Right renal pelvis (tissue), 4 donors: ENCODE measurements at places on chromosomes 6 and 20. TPM values are rescaled to one million over a fixed set of nuclear protein-coding genes. Genes with fewer than 3 reads are reported as not detected.

- no peak for DNase-seq
Observed at GRCh38 chr6:44202332-44202971, 14.3 kb upstream of the MYMX start.

ARHGAP40 gene
- 2.4 TPM for polyA plus RNA-seq

RFX6 gene
- polyA plus RNA-seq = not detected

GRCh38 chr6:47358440-47359225 is 48.9 kb upstream of the TNFRSF21 start:
- DNase-seq = no peak

KIF13A gene
- polyA plus RNA-seq = 41.3 TPM
